Osteocyte (in vitro differentiated cells): ENCODE measurements at places on chromosomes 1 and 21.

DNA sequence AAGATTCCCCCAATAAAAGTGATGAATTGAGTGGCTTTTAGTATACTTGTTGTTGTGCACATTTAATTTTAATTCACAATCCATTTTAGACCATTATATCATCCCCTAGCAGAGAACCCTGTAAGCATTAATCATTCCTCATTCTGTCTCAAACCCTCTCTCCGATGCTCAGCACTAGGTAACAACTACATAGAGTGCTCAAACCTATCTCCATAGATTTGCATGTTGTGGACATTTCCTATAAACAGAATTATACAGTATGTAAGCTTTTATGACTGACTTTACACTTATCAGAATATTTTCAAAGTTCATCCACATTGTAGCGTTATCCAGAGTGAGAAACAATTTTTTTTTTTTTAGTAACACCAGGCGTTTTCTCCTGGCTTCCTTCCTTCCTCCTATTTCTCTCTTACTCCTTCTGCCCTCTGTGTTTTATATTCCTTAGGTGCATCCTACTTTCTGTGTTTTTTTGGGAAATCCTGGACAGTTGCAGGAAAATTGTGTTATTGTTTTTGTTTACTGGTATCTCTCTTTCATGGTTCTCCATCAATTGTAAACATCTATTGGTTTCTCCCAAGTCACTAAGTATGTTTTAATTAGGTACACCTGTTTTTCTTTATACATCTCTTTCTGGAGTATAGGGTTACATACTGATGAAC, 1528.0 kb upstream of the TPTE start:
- DNase-seq: no peak

- no peak for DNase-seq
These were observed 32.9 kb downstream of the RASSF5 start for GRCh38 chr1:206540044-206540780.

DNA sequence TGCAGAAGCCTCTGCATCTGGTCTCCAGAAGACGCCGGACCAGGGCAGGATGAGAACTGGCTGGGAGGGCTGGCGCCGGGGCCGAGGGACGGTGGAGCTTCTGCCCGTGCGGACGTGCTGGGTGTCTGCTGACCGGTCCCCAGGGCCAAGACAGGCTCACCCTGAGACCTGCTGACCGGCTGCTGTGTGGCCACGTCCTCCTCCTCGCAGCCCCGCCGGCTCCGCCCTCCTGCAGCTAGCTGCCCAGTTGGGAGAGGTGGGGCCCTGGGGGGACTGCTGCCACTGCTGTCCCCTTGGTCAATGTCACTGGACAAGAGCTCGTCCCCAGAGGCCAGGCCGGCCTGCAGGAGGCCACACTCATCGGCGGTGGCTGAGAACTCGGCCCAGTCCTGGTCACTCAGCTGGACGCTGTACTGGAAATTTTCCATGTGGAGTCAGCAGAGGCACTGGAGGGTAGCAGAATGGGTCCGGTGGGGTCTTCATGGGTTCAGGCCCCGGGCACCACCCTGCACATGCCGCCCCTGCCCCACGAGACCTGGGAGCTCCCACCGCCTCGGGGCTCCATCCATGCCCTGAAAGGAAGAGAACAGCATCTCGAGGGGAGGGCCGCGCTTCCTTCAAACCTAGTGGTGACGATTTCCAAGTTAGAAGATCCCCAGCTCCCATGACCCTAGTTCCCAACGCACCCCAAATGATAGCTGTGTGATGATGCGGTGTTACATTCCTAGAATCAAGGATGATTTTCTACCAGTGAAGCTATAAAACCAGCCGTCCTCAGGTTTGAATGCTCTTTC, 1.1 kb downstream of the PERM1 start:
- no peak for DNase-seq

- DNase-seq: no peak
These were observed 81.3 kb upstream of the C21orf91 start for GRCh38 chr21:17900281-17900989.

GRCh38 chr1:95176861-95177260, 57.1 kb upstream of the RWDD3 start:
- no peak for DNase-seq

DNA sequence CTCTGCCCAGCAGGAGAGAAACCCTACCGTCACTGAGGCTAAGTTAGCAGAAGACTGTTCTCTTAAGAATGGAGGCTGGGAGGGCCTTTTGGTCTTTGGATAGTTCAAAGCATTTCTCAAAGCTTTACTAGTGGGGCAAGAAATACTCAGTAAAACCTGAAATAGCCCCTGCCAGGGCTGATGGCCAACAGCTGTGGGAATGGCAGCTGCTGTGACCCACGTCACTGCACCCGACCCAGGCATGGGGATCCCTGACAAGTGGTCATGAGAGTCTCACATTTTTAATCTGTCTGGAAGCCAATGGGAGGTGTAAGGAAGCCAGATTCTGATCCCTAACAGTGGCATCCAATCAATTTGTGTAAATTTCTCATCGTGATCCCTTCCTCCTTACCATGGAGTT, 44.5 kb upstream of the ENAH start:
- DNase-seq: no peak

- no peak for DNase-seq
These were observed 3.7 kb upstream of the PHACTR4 start for GRCh38 chr1:28365864-28366263.

DNA sequence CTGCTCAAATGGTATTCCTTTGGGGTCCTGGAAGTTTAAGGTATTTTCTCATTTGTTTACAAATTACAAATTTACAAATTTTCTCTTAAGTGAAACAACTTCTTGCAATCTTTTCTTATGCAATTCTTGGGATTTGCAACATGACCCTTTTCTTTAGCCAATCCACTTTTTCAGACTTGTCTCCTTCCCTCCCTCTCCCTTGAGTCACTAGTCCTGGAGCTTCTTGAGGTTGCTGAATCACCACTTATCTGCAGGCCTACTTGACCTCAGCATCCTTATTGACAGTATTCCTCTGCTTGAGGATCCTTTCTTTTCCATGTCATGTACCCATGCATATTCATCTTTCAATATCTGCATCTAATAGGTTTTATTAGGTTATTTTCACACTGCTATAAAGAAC, 302.8 kb upstream of the ADAMTS5 start:
- no peak for DNase-seq

DNA sequence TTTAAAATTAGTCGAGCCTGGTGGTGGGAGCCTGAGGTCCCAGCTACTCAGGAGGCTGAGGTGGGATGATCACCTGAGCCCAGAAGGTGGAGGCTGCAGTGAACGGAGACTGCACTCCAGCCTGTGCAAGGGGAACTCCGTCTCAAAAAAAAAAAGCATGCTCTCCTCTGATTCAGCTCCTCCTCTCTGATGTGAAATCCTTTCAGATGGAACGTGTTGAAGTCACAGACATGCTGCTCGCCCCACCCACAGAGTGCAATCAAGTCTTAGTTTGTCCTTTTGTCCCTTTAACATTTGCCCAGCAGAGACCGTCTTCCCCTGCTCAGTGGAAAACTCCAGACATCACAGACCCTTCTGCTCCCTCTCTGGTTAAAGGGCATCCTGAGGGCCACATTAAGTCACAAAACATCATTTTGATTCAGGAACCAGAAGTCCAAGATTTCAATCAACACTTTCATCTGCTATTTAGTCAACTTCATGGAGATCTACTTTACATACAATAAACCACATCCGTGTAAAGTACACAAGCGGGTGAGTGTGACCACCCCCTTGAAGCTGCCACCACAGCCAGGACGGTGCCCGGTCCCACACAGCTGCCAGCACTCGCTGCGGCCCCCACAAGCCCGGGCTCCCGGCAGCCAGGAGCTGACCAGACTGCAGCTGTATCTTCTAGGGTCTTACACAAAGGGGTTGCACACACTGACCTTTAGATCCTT, 18.9 kb upstream of the RNF223 start:
- peak; percentile 72 for DNase-seq

GRCh38 chr1:190807629-190808028, 330.0 kb upstream of the BRINP3 start:
- DNase-seq: no peak

GRCh38 chr1:178271471-178271870, 177.6 kb downstream of the RASAL2 start:
- DNase-seq: no peak

GRCh38 chr1:1136547-1137230, 20.8 kb upstream of the C1orf159 start:
- no peak for DNase-seq

DNA sequence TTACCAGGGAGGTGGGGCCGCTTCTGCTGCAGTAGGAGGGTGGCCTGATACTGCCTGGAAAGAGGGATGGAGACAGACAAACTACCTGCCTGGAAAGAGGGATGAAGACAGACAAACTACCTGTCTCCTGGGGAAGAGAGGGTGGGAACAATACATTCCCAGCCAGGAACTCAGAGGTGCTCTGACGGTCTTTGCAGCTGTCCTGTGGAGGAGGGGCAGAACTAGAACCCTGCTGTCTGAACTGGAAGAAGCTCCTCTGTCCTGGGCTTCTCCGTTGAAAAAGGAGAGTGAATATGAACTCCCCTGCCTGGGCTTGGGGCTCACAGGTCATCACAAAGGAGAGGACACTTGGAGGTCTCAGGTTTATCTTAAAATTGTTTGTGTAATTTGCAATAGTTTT, 40.3 kb upstream of the ETV3 start:
- DNase-seq: no peak

- no peak for DNase-seq
These were observed 1.4 kb upstream of the MIA3 start for GRCh38 chr1:222616525-222616924.

GRCh38 chr21:27110956-27111355, 144.1 kb upstream of the ADAMTS5 start:
- DNase-seq: no peak

DNA sequence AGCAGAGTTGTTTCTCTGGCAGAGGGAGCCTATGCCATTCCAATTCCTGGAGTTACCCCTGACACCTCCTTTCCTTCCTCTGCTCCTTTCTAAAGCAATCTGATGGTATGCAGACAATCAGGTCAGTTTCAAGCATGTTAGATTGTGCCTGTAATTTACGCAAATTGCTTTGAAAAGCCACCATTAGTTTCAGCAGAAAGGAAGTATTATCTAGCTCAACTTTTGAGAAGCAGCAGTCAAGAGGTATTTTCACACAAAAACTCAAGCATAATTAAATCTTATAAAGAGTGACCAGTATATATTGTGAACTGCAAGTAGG, 2.2 kb downstream of the ERRFI1 start:
- no peak for DNase-seq

DNA sequence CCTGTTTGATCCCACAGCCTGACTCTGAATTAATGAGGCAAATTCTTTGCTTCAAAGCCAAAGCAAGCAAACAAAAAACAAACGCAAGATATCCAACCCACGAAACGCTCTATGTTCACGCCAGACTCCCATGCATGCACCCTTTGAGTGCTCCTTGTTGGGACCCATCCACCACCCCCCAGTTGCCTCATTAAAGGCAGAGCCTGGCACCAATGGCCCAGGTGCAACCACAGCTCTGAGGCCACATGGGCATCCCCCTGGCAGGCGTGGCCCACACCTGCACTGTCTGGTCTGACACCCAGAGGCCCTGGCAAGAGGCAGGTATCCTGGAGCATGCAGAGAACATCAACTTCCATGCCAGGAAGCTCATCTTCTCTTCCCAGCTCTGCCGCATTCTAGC, 1.1 kb upstream of the PADI4 start:
- DNase-seq: no peak

GRCh38 chr21:28220680-28221079, 772.0 kb downstream of the LTN1 start:
- no peak for DNase-seq
